ENCODE measurements at places on chromosomes 2 and 18.
A peak's percentile ranks its signal among the peaks of the same experiment; 100 is the strongest.

DNA sequence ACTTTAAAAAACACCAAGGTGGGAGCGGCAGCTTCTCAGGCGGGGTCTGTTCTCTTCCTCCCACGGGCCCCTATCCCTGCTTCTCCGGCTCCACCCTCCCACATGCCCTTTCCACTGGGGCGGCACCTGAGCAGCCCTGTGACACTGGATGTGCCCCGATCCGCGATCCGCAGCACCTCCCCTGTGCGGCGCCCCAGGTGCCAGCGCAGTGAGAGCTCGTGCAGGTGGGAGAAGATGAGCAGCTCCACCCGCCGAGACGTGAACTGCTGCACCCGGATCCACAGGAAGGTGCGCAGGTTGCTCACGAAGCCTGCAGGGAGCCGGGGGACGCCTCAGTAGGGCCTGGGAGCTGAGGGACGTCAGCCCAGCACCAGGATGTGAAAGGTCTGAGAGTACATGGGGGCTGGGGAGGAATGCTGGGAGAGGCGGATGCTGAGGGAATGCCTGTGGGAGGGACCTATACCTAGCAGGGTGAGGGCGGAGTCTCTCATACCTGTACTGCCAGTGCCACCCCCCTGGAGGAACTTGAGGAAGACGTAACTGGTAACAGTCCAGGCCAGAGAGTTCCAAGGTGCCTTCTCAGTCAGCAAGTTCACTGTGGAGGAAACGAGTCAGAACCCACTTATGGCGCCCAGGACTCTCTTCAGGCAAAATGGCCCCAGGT is 2.8 kb downstream of the ABCB6 start:
- no peak for DNase-seq

DNA sequence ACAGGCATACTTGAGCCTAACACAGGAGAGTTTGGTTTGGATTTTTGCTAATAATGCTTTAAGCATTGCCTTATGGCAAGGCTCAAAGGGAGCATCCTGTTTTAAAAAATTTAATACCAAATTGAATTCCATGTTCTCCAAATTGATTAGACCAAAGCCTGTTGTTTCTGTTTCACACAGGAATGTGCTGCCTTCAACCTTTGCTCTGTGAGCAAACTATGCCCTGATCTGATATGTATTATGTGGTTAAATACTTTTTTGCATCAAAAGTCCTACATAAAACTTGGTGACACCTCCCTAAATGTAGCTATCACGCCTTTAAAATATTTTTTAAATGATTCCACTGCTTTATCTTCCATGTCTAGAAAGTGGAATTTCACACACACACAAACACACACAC is 691.4 kb downstream of the CPS1 start:
- no peak for DNase-seq

DNA sequence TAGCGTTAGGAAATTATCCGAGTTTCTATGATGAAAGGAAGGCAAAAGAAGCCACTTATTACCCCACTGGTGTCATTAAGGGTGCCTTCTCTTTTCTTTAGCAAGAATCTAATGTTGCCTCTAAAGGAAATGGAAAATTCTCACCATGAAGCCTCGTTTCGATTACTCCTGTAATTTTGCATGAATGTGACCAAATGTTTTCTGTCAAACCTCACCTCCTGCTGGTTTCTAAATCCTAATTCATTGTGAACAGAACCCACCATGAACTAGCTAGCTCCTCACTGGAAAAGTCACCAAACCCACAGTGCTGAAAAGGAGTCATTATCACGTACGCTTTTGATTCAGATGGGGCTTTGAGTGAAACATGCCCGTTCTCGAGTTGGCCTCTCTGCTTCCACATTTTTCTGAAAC is 119.9 kb downstream of the COPS8 start:
- no peak for DNase-seq

DNA sequence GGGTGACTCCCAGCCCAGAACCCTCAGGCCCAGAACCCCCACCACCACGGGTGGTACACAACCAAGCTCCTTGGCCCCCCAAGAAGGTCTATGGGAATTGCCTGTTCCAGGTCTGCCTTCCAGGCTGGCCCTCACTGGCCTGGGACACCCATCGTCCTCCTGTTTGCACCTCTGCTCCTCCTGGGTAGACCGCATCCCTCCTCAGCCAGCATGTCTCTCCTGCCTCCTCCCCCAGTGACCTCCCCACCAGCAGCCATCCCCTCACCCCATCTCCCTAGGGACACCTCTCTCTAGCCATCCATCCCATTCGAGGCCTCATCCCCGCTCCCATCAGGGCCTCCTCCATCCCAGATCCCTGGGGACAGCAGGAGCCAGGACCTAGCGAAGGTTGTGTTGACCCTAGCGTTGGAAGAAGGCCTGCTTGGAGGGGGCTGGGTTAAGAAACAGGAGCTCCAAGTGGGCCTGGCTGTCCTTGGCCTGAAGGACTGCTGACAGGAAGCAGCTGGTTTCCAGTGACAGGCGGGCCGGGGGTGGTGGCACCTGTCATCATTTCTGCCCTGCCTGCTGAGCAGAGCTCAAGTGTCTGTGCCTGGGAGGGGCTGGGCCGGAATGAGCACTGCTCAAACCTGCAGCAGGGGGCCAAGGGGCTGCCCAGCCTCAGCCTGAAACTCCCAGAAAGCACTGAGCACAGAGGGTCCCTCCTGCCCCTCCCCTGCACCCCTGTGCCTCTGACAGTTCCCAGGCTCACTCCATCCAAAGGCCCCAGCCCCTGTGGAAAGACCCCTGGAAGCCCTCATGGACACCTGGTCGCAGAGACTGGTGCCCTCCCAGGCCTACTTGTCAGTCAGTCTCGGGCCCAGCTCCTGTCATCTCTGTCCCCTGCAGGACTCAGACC is 96.0 kb upstream of the OTOS start:
- no peak for DNase-seq

GRCh38 chr2:128134573-128134972 is 43.6 kb downstream of the UGGT1 start:
- DNase-seq: no peak

DNA sequence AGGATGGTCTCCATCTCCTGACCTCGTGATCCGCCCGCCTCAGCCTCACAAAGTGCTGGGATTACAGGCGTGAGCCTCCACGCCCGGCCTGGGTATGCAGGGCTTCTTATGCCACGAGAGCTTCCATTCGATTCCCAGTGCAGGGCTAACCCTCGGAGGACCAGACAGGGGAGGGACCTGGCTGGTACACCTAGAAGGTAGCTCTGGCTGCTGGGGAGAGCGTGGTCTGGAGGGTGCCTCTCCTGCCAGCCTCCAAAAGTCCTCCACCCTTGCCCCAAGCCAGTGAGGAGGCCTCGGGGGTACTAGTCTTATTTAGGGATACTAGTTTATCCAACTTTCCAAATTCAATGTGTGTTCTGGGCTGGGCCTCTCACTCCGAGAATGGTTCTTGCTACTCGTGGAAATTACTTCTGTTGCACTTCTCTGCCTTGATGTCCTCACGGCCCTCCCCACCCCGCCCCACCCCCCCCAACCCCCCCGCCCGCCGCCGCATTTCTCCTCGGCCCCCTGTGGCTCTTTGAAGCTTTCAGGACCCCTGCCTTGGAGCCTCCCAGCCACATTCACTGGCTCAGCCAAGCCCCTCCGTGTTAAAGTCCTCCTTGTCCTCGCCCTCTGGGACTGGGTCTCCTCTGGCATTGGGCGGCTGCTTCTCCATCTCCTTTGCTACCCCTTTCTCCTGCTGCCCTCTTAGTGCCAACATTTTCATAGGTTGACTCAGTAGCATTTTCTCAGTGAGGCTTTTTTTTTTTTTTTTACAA is 143.0 kb upstream of the EPAS1 start:
- DNase-seq: no peak

DNA sequence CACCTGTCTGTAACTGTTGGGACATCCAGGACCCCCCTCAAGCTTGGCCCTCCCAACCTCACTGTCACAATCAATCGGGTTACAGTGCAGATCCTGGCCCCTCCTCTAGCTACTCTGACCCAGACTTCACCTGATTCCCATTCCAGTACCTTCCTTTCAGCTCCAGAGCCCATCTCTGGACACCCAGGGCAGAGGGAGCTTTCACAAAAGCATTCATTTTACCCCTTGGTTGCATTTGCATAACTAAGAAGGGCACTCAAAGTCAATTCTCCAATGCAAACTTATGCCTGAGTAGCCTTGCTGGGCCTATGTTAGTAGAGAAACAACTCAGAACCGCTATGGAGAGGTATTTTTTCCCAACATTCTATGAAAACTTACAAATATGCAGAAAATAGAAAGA is 7.4 kb downstream of the ZAP70 start:
- no peak for DNase-seq

DNA sequence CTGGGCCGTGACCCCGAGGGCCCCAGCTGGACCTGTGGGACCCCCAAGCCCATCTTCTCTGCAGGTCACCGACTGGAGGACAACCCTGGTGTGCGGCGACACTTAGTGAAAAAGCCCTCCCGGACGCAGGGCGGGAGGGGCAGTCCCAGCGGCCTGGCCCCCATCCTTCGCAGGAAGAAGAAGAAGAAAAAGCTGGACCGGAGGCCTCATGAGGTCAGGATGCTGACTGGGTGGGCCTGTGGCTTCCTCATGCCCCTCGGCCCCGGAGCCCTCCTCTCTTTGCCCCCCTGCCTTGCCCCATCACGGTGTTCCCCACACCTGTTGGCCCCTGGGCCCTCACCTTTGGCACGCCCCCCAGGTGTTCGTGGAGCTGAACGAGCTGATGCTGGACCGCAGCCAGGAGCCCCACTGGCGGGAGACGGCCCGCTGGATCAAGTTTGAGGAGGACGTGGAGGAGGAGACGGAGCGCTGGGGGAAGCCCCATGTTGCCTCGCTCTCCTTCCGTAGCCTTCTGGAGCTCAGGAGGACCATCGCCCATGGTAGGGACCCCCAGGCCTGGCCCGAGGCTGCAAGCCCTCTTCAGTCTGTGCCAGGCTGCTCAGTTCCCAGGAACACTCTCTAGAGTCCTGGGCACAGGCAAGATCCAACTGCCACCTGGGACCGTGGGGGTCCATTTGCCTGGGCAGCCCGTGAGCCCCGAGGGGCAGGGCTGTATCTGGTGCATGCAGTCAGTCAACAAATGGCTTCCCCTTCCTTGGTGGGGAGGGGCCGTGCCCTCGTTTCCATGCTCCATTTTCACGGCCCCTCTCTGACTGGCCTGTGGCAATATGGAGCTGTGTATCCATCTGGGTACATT is 4.7 kb downstream of the SLC4A3 start:
- DNase-seq: no peak

- DNase-seq: no peak
Measured at GRCh38 chr18:12857215-12857905, 26.7 kb downstream of the PTPN2 start.

DNA sequence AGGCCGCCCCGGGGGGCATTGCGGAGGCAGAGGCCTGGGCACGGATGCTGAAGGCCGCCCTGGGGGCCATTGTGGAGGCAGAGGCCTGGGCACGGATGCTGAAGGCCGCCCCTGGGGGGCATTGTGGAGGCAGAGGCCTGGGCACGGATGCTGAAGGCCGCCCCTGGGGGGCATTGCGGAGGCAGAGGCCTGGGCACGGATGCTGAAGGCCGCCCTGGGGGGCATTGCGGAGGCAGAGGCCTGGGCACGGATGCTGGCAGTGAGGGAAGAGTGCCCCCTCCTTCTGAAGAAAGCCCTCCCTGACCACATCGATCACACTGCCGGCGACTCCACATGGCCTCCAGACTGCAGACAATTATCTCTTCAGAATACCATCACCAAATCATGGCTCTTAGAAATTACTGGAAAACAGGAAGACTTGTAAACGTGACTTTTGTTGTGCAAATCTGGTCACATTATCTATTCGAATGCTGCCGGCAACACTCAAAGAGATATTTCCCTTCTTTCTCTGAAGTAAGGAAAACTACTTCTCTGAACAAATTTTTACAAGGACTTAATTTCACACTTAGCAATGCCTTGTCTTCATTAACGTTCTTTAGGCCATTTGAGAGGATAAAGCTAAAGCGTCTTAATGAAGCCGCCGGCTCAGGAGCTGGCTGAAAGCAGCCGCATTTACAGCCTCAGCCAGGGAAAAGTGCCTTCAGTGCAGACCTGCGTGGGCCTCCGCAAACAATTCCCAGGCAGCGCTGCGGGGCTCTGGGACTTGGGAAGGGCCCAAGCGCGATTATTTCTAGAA is 18.1 kb upstream of the SNTG2 start:
- DNase-seq: no peak

DNA sequence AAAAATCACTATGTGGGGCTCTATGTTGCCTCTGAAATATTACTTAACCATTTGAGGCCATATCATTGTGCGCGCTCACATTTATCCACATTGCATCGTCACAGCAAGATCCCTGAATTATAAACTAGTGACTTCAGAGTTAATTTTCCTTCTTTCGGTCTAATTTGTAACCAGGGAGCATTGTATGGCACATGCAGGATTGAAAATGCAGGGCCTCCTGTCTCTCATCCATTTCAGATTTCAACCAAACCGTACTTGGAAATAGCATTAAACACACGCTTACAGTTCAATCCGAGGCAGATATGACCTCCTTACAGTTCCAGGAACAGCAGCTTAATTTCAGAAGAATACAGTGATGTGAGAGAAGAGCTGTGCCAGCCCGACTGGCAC is 532 bp downstream of the MYOM1 start:
- no peak for DNase-seq

- no peak for DNase-seq
Measured at GRCh38 chr2:133140620-133141019, 427.6 kb downstream of the NCKAP5 start.

DNA sequence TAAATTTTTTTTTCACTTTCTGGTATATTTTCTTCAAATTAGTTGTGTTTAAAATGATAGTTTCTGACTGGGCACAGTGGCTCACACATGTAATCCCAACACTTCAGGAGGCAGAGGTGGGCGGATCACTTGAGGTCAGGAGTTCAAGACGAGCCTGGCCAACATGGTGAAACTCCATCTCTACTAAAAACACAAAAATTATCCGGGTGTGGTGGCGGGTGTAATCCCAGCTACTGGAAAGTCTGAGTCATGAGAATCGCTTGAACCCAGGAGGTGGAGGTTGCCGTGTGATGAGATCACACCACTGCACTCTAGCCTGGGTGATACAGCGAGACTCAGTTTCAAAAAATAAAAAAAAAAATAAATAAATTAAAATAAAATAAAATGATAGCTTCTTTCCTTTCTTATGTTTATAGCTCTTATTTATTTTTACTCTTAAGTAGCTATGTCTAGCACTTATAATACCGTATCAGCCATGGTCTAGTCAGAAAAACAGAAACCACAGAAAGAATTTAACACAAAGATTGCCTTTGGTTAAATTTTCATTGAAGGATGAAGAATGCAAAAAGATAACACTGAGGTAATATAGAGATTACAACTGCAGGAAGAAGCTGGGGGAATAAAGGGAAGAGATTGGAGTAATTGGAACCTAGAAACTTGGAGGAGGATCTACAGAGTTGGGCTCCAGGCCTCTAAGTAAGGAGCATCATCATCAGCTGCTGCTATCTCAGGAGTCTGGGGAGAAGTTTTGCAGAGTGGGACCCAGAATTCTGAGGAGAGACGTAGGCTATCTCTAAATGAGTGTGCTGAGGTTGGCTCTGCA is 54.7 kb upstream of the MBOAT2 start:
- DNase-seq: peak; percentile 67

DNA sequence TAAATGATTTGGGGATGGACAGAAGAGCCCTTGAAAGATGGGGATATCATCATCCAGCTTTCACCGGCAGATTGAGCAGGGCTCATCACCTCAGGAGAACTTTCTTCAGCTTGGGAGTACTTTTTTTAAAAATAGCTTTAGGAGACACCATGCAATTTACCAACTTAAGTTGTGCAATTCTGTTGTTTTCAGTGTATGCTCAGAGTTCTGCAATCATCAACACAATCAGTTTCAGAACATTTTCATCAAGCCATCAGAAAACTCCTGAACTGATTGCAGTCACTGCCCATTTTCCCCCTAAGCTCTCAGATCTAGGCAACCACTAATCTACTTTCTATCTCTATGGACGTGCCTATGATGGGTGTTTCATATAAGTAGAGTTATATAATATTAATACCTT is 117.7 kb downstream of the CRIM1 start:
- DNase-seq: no peak

Data from skeletal muscle cell (primary cell).